Heart right ventricle (tissue), 16 donors: ENCODE measurements at places on chromosomes 3 and 15. TPM values are rescaled to one million over a fixed set of nuclear protein-coding genes. Genes with fewer than 3 reads are reported as not detected.

CYP1A1 gene
- total RNA-seq: 0.42 TPM

C3orf22 gene
- not detected for total RNA-seq

ITGA11 gene
- 25.9 TPM for total RNA-seq

IL17RC gene
- 23.1 TPM for total RNA-seq

FOXB1 gene
- not detected for total RNA-seq

RBMS3 gene
- 22.0 TPM for total RNA-seq

GPR149 gene
- total RNA-seq: not detected

CPB1 gene
- total RNA-seq: 1.7 TPM

SOX2 gene
- 0.11 TPM for total RNA-seq

DNA sequence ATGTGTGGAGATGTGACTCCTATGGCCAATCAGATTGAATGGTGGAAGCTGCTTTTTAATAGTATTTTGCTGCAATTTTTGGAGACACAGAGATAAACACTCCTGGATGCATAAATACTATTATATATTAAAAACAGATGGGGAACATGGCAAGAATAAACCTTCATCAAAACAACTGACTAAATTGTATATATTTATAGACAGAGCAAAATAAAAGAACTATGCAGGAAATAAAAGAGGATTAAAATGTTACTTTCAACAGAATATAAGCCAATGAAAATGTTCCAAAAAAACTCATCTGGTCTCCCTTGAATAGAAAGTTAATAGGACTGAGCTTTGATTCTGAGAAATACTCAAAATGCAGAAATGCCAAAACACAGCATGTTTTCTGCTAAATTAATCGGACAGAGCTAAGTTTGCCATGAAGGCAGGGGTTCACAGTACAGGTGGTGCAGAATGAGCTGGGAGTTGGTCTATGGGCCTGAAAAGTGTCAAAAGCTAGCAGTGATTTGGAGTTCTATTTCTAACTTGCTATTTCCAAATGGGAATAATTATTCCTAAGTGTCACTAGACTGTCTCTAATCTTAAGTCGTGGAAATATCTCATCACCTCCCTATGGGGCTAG lies 227.2 kb downstream of the CNTN3 start:
- H3K4me1 ChIP-seq: no peaks in the 10 kb centered on the region
- H3K27ac ChIP-seq: no peak overlapping the region
- no peaks in the 10 kb centered on the region for H3K27me3 ChIP-seq
- DNase-seq: no peak
- no peaks in the 10 kb centered on the region for H3K36me3 ChIP-seq

DNA sequence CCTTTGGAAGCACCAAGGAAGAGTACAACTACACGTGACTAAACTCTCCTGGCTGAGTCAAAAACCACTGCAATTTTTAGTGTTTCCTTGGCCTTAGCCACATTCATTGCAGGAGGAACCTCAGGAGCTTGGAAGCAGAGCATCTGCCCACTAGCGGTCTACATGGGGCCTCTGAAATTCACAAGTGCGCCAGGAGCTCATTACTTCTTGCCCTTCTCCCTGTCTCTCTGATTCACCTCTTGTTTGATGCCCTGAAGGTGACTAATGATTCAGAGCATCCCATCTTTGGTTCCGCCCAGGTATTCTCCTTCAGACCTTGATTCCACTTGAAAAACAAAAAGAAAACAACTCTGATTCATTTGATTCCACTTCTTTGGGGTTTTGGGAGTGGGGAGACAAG lies 201.1 kb upstream of the LPP start:
- peaks cover 66% of the 10 kb centered on the region for H3K4me1 ChIP-seq
- H3K27ac ChIP-seq: peak overlapping the region; percentile 52
- DNase-seq: no peak
- H3K36me3 ChIP-seq: no peaks in the 10 kb centered on the region

- no peaks in the 10 kb centered on the region for H3K4me1 ChIP-seq
- no peak overlapping the region for H3K4me3 ChIP-seq
- no peak overlapping the region for H3K27ac ChIP-seq
- no peak for DNase-seq
- H3K36me3 ChIP-seq: no peaks in the 10 kb centered on the region
Observed at GRCh38 chr3:181326637-181327223, 337.2 kb upstream of the DNAJC19 start.

DNA sequence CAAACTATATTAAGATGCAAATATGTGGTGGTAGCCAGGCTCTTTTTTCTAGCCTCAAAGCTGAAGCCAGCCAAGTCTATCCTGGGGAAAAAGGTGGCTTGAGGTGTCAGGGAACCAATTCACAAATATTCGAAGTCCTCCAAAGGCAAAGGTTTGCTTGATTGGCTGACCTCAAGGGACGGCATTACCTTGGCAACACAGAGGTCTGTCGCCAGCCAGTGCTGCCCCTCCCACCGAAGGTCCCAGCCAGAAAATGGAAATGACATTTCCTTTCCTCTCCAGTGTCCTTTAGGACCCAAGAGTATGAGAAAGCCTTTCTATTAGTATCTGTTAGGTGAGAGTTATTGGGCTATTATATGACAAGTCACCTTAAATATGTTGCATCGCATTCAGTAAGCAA lies 96.0 kb upstream of the LIMD1 start:
- H3K4me1 ChIP-seq: no peaks in the 10 kb centered on the region
- H3K27ac ChIP-seq: no peak overlapping the region
- no peak for DNase-seq
- H3K27me3 ChIP-seq: no peaks in the 10 kb centered on the region
- H3K4me3 ChIP-seq: no peak overlapping the region

DNA sequence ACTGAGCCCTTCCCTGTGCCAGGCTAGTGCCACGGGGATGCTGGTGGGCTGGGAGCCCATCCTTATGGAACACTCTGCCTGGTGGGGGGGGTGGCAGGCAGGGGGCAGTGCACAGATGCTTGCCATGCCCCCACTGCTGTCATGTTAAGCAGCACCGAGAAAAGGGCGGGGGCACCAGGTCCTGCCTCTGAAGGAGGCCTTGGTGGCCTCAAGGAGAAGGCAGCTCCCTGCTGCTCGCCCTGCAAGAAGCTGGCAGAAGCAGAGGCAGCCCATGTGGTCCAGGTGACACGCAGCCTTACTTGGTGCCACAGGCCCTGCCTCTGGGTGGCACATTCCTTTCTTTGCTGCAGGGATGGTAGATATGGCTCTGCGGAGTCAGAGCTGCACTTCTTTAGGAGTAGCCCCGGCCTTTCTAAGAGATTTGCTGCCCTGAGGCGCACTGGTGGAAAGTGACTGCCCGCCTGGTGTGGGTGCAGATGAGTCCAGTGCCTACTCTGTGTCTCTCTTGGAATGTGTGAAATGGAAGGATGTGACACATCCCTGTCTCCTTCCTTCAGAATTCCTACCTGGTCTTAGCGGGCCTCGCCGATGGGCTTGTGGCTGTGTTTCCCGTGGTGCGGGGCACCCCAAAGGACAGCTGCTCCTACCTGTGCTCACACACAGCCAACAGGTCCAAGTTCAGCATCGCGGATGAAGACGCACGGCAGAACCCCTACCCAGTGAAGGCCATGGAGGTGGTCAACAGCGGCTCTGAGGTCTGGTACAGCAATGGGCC lies 145.8 kb downstream of the LRRK1 start:
- peaks cover 84% of the 10 kb centered on the region for H3K36me3 ChIP-seq
- no peaks in the 10 kb centered on the region for H3K27me3 ChIP-seq
- no peak overlapping the region for H3K27ac ChIP-seq
- H3K4me1 ChIP-seq: peaks cover 4% of the 10 kb centered on the region
- no peak overlapping the region for H3K4me3 ChIP-seq
- DNase-seq: no peak

DNA sequence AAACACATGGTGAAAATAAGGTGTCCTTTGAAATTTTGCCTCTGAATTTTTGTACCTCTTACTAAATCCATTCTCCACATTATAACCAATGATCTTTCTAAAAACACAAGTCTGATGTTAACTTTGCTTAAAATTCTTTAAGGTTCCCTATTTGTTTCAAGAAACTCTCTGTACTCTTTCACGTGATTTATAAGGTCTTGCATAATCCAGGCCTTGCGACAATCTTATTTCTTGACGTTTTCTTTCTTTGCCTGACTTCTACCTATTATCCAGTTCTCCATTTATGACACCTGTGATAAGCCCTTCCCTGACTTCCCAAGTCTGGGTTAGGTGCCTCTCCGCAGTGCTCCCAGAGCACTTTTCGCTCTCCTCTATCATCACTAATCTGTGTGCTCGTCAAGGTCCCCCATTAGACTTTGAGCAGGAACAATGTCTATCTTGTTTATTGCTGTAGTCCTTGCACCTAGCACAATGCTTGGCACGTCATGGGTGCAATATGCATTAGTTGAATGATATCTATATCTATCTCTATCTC lies 24.3 kb upstream of the KPNA1 start:
- DNase-seq: no peak
- no peaks in the 10 kb centered on the region for H3K4me1 ChIP-seq
- H3K4me3 ChIP-seq: no peak overlapping the region

- H3K27ac ChIP-seq: no peak overlapping the region
- H3K27me3 ChIP-seq: peaks cover 34% of the 10 kb centered on the region
- no peak for DNase-seq
- H3K4me3 ChIP-seq: no peak overlapping the region
Observed at GRCh38 chr15:60057554-60057953, 53.4 kb downstream of the FOXB1 start.

- H3K4me1 ChIP-seq: no peaks in the 10 kb centered on the region
- no peak overlapping the region for H3K27ac ChIP-seq
- H3K36me3 ChIP-seq: no peaks in the 10 kb centered on the region
- DNase-seq: no peak
Observed at GRCh38 chr3:166191411-166191810, 354.2 kb upstream of the BCHE start.

GRCh38 chr3:169026543-169027182 lies 636.8 kb downstream of the MECOM start:
- H3K4me3 ChIP-seq: no peak overlapping the region
- H3K36me3 ChIP-seq: no peaks in the 10 kb centered on the region
- DNase-seq: no peak
- no peaks in the 10 kb centered on the region for H3K27me3 ChIP-seq

- no peaks in the 10 kb centered on the region for H3K4me1 ChIP-seq
- H3K36me3 ChIP-seq: no peaks in the 10 kb centered on the region
- no peak for DNase-seq
- H3K4me3 ChIP-seq: no peak overlapping the region
Observed at GRCh38 chr15:29631076-29632070, 190.9 kb downstream of the TJP1 start.

GRCh38 chr3:3392946-3393345 lies 213.5 kb upstream of the CRBN start:
- H3K36me3 ChIP-seq: no peaks in the 10 kb centered on the region
- H3K4me1 ChIP-seq: no peaks in the 10 kb centered on the region
- H3K27ac ChIP-seq: no peak overlapping the region
- no peak overlapping the region for H3K4me3 ChIP-seq

- H3K4me3 ChIP-seq: no peak overlapping the region
- DNase-seq: no peak
- H3K36me3 ChIP-seq: no peaks in the 10 kb centered on the region
Observed at GRCh38 chr3:177807150-177807875, 610.0 kb upstream of the TBL1XR1 start.

- no peak overlapping the region for H3K4me3 ChIP-seq
- H3K36me3 ChIP-seq: no peaks in the 10 kb centered on the region
- no peak for DNase-seq
- peaks cover 79% of the 10 kb centered on the region for H3K4me1 ChIP-seq
Observed at GRCh38 chr3:152350776-152351175, 82.0 kb downstream of the MBNL1 start.

DNA sequence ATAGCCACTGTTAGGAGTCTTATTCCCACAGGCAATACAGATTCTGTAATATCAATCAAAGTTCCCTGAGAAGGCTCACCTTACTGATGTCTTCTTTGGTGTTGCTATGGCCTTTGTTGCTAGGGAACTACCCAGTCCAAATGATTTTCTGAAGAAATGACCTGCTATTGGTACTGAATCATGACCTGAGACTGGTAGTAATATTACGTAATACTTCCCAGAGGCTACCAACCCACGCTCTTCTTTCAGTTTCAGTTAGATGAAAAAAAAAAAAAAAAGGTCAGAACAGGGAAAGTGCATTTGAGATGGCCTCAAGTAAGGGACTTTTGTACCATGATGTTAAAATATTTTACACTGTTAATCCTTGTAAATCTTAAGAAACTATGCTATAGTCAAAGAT lies 1092.5 kb upstream of the EPHA6 start:
- no peaks in the 10 kb centered on the region for H3K36me3 ChIP-seq
- H3K4me1 ChIP-seq: no peaks in the 10 kb centered on the region
- H3K27ac ChIP-seq: no peak overlapping the region
- no peak for DNase-seq
- H3K4me3 ChIP-seq: no peak overlapping the region

DNA sequence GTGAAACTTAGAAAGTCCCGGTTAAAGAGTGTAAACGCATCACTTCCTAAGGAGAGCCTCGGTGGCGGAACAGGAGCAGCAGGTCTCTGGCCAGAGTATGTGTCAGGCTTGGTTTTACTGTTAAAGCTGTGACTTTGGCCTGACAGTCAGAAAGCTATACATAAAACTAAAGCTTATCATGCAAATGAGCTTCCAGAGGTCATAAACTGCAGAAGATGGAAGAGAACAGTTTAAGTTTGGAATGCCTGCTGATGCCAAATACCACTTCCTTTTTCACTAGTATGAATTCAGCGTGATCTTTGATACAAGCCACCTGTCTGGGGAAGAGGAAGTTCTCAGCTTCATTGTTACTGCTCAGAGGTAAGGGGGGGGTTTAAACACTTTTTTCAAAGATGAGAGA lies 125.1 kb upstream of the CTDSPL start:
- H3K27me3 ChIP-seq: no peaks in the 10 kb centered on the region
- no peak overlapping the region for H3K4me3 ChIP-seq
- DNase-seq: no peak
- peaks cover 63% of the 10 kb centered on the region for H3K4me1 ChIP-seq
- H3K36me3 ChIP-seq: peaks cover 15% of the 10 kb centered on the region
- peak overlapping the region; percentile 27 for H3K27ac ChIP-seq

GRCh38 chr3:141112686-141113297 lies 61.6 kb downstream of the SPSB4 start:
- no peak overlapping the region for H3K4me3 ChIP-seq
- H3K27ac ChIP-seq: no peak overlapping the region
- no peaks in the 10 kb centered on the region for H3K36me3 ChIP-seq
- peaks cover 6% of the 10 kb centered on the region for H3K4me1 ChIP-seq

- H3K4me1 ChIP-seq: no peaks in the 10 kb centered on the region
- no peak overlapping the region for H3K4me3 ChIP-seq
- H3K27ac ChIP-seq: no peak overlapping the region
Observed at GRCh38 chr15:68537097-68537496, 41.7 kb upstream of the CORO2B start.

DNA sequence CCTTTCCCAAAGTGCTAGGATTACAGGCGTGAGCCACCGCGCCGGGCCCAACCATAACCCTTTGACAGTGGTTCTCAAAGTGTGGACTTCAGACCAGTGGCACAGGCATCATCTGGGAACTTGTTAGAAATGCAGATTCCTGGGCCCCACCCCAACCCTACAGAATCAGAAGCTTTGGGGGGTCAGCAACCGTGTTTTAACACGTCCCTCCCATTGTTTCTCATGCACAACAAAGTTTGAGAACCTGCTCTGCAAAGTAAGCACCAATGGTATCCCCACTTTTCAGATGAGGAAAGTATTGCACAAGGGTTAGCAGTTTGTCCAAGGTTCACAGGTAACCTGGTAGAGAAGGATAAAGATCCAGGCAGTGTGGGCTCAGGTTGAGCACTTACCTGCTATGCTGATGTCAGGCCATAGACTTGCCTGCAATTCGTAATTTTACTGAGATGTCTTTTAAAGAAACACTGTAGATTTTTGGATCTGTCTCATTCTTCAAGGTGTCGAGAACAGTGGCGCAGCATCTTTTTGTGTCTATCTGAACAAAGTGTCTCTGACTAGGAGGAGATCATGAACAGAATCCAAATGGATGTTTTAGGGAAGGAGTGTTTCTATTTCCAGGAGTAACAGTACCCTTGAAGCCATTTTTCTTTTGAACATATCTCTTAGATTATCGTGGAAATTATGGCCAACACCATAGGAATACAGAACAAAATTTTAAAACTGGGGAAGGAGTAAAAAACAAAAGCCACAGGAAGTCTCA lies 2.5 kb downstream of the GXYLT2 start:
- H3K4me3 ChIP-seq: no peak overlapping the region
- no peak for DNase-seq
- H3K4me1 ChIP-seq: peaks cover 36% of the 10 kb centered on the region
- H3K27ac ChIP-seq: no peak overlapping the region
